Kidney (tissue), 22 donors: ENCODE measurements at places on chromosomes 2 and 18.

DNA sequence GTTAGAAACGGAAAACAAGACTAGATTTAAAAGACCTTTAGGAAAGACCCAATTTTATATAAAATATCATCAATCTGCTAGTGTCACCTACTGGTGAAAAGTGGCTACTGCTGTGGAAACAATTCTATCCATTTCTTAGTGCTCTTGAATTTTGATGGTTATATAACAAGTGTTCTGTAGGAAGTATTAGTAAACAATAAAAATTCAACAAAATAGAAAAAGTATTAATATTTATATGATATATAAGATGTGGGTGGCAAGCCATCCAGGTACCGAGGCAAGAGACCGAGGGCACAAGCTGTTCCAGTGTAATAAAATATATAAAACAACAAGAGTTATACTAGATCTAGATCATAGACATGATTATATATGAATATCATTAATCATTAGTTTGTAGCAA, 6.2 kb upstream of the TMEM87B start:
- no peak for DNase-seq

- no peak for DNase-seq
Measured at GRCh38 chr18:79741362-79741700, 56.4 kb upstream of the KCNG2 start.

DNA sequence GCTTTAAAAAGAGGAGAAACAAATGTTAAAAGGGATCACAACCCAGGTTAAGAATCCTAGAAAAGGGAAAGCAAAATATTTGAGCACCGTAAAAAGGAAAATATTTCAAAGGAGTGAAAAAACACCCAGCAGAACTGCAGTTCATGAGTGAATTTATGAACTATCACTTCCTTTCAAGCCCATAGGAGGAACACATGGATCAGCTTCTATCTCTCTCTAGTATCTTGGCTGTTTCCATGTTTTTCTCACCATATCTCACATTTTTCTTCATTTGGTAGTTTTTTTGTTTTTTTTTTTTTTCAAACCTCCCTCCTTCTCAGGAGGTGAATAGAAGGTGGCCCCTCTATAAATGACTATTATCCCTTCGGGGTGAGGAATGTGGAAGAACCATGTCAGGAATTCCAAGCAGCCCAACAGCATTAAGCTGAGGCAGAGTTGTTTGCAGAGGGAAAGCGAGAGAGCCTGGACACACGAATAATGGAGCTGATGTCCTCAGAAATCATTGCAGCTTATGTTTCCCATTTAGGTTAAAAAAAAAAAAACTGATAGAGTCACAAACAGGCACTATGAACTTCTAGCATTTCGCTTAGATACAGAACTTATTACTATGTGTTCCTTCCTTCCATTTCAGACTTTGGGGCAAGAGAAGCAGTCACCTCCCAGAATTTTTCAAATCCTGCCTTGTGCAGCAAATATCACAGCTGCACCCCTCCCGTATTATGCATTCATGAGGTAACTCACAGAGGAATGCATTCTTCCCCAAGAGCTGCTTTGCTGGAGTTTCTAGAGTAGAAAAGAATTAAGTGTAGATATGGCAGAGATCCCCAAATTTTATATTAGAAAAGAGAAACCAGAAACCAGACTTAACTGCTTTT, 315.6 kb downstream of the IRS1 start:
- no peak for DNase-seq

DNA sequence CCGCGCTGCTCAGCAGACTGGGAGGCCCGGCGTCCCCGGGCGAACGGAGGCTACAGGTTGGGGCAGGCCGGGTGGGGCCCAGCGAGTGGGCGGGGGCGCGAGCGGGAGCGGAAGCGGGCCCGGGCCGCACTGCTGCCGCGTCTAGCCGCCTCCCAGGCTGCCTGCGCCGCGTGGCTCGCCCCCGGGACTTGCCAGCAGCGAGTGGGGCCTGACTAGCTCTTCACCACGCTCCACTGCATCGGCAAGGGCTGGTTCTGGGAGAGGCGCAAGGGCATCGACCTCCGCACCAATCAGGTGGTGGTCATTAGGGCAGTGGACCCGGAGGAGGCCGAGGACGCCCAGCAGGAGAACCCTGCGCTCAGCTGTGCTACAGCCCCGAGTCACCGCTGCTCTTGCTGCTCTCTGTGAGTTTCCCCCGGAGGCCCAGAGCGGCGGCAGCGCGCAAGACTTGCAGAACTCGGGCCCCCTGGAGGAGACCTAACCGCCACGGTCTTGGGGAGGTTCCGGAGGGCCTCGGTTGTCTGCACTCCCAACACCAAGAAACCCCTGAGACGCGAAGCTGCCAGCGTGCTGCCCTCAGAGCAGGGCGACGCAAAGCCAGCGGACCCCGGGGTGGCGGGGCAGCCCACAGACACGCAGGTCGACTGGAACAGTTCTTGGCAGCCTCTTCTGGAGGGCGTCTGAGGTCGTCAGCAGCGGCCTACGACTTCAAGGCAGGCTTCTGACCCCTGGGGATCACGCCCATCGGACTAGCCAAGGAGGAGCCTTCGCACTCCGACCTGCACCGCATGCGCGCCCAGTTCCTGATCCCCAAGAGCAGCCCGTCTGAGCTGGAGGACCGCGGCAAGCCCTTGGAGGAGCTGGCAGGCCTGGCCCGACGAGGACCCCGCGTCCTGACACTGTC, 27.2 kb upstream of the PTPN2 start:
- DNase-seq = peak; percentile 73
